Hematopoietic multipotent progenitor cell treated with erythropoietin and hydrocortisone succinate and interleukin-3 and kit ligand, for 8 days (in vitro differentiated cells): ENCODE measurements at places on chromosomes 13 and 19.

- DNase-seq, result peak; percentile 67
These were observed 392.7 kb upstream of the ZNF507 start for GRCh38 chr19:31952693-31953092.

DNA sequence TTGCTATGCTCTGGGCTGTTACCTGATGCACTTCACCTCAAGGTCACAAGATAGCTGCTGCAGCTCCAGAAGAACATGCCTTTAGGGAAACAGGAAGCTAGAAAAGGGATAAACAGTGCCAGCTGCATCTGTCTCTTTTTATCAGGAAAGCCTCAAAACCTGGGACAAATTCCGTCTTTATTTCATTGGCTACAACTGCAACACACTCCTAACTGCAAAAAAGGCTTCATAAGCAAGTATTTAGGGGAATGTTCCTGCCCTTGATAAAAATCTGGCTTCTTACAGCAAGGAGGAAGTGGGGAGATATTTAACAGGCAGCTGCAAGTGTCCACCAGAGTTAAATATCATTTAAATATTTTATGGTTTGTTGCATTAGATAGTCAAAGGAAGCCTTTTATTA, 34.2 kb upstream of the SERTM1 start:
- no peak for DNase-seq

- peak; percentile 39 for DNase-seq
These were observed 5.2 kb upstream of the PLIN4 start for GRCh38 chr19:4523306-4524110.

GRCh38 chr13:63156816-63157215, 1741.2 kb upstream of the PCDH20 start:
- no peak for DNase-seq

- DNase-seq, result no peak
These were observed 7.5 kb downstream of the DYRK1B start for GRCh38 chr19:39826311-39826945.

DNA sequence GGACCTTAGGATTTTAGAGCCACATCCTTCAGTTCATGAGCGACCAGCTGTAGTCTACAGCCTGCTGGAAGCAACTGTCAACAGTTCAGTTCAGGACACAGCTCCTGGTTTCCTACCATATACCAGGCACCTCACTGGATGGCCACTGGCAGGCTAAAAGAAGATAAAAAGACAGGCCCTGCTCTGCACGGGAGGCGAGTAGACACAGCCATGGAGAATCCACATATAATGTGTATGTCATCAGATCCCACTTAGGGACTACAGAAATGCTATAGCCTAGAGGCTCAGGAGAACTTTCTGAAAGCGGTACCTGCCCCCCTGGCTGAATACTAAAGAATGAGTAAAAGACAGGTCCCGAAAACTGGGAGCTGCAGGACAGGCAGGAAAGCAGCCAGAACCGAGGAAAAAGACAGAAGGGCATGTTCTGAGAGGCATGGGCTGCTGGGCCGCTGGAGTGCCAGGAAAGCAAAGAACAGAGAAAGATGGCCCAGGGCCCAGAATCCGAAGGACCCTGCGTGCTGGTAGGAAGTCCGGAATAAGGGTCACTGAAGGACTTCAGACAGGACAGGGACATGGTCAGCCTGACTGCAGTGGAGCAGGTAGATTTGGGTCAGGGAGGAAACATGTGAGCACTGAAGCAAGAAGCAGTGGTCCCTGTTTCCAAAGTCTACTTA, 23.5 kb downstream of the DZIP1 start:
- DNase-seq, result no peak

- no peak for DNase-seq
These were observed 194.3 kb downstream of the TEX29 start for GRCh38 chr13:111514610-111515306.

GRCh38 chr13:46654951-46655350, 102.0 kb downstream of the LRCH1 start:
- DNase-seq, result no peak

DNA sequence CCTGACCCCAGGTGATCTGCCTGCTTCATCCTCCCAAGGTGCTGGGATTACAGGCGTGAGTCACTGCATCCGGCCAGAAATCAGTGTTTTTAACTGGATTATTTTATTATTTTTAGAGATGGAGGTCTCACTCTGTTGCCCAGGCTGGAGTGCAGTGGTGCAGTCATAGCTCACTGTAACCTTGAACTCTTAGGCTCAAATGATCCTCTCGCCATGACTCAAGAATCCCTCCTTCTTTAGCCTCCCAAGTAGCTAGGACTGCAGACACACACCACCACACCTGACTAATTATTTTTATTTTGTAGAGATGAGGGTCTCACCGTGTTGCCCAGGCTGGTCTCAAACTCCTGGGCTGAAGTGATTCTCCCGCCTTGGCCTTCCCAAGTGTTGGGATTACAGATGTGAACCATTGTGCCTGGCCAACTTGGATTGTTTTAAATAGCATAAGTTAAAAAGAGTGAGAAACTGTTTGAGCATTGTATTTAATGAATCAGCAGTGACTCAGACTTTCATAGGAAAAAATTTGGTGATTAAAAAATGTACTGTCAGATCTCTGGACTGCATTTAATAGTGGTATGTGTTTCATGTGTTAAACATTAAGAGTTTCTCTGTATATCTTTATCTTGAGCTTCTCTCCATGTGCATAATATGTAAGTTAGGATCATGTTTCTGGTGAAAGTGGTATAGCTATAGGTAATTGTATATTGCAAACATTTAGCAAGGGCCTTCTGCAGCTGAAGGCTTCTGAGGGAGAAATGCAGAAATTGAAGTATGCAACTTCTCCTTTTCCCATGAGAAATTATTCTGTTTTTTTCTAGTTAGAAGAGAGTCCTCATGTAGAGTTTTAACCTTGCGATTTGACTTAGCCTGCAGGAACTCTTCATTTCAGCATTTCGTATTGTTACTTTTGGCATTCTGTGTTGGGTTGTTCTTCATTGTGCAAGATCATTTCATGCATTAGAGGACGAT, 121.2 kb downstream of the PCCA start:
- DNase-seq, result no peak

GRCh38 chr19:50717026-50717723, 2.4 kb downstream of the SHANK1 start:
- no peak for DNase-seq

DNA sequence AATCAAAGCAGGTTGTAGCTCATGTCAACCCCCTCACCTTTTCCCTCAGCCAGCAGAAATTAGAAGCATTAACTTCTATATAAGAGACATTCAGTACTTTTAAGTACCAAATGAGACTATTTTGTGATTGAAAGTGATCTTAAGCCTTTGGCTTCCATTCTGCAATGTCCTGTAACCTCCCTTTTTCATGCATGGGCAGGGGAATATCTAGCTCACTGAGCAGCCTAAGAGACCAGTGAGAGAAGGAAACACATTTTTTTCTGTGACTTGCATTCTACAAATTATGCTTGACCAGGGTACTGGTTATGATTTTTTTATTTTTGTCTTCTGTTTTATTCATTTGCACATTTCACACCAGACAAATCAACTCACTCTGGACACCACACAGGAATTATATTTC, 369.6 kb downstream of the KCTD12 start:
- DNase-seq, result no peak

DNA sequence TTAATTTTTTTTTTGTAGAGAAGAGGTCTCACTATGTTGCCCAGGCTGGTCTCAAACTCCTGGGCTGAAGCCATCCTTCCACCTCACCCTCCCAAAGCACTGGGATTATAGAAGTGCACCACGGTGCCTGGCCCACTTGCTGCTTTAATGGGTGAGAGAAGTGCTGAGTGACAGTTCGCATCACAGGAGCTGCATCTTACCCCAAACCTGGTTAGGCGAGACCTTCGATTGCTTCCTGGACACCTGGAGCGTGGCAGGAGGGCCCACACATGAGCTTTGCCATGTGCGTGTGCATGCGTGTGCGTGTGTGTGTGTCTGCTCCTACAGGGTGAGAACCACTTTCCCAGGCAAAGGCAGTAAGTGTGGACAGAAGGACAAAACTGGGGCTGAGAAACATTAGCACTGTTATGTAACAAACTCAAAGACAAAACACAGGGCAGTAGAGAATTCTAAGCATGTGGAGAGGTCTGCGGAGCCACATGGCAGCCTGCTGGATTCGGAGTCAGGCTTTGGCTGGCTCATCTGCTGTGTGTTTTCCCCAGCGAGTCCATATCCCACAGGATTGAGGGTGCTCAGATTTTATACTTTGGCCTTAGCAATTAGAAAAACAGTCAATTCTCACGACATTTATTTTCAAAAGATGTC, 11.7 kb upstream of the MTIF3 start:
- no peak for DNase-seq

- peak; percentile 72 for DNase-seq
These were observed 5.7 kb upstream of the MRPS31 start for GRCh38 chr13:40776681-40777165.

GRCh38 chr19:2949939-2950285, 5.1 kb upstream of the ZNF77 start:
- peak; percentile 98 for DNase-seq
